ENCODE measurements at places on chromosomes 3 and 15.

GRCh38 chr15:27623560-27624305 lies 475.4 kb downstream of the OCA2 start:
- DNase-seq: no peak

DNA sequence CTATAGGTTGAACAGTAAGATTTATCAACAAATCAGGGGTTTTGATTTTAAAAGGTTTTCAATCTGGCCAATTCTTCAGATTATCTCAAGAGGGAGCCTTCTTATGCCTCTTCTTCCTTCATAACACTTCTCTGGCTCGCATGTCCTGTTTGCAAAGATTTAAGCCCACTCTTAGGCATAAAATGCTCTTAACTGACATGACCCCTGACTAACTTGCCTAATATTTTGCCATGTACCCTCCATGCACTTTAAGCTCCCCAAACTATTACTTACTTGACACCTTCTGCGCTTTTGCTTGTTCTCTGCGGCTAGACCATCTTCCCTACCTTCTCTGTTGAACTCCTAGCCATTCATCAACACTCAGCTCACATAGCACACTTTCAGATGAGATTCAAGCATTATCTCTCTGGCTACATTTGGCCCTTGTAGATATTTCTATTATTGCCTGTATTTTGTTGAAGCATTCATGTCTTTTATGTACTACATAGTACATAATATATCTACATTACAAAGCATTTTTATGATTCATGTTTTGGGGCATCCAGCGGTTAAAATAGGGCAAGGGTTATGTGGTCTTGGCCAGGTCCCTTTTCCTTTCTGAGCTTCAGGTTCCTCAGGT lies 1.0 kb upstream of the ARIH1 start:
- DNase-seq: no peak

DNA sequence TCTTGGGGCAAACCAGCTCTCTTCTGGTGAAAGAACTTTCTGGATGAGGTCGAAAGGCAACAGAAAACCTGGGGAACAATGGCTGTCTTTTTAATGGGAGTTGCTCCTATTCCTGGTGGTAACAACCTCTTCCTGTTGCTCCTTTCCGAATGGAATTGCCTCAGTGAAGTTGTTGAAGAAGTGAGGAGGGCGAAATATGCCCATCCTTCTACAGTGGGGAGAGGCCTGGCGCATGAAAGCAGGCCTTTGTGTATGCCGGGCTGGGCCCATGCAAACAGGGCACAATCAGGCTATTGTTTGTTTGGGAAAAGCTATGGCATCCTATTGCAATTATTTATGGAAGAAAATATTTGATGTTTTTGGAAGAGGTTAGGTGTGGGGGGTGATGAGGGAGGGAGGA lies 166.9 kb downstream of the IGF1R start:
- DNase-seq: no peak

GRCh38 chr3:14885307-14885706 lies 62.1 kb upstream of the NR2C2 start:
- no peak for DNase-seq

DNA sequence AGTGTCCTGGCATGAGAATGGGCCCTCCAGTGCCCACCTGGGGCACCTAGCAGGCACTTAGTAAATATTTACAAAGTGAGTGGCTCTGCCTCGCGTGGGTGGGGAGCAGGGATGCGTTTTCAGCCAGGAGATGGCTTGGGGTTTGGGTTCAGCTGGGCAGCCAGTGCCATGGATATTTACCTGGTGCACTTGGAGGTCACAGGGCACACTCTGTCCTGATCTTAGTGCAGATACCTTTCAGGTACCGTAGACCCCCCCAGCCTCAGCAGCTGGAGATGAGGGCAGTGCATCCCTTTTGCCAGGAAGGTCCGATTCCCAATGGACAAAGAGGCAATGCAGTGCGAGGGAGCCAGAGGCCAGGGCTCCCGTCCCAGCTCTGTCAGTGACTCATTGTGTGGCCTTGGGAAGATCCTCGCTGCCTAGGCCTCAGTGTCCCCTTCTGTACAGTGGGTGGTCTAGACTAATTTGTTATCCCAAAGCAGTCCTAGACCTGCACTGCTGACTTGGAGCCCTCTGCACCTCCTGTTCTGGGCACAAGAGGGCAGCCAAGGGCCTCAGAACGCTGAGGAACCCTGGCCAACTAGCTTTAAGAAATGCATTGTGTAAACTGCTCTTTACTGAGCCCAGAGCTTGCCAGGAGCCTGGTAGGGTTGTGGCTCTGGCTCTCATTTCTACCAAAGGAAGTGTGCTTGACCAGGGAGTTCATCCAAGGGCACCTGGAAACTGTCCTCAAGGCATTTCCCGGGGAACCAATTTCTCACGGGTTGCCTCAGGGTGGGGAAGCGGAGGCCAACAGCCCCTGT lies 16.0 kb downstream of the HDAC11 start:
- peak; percentile 73 for DNase-seq

DNA sequence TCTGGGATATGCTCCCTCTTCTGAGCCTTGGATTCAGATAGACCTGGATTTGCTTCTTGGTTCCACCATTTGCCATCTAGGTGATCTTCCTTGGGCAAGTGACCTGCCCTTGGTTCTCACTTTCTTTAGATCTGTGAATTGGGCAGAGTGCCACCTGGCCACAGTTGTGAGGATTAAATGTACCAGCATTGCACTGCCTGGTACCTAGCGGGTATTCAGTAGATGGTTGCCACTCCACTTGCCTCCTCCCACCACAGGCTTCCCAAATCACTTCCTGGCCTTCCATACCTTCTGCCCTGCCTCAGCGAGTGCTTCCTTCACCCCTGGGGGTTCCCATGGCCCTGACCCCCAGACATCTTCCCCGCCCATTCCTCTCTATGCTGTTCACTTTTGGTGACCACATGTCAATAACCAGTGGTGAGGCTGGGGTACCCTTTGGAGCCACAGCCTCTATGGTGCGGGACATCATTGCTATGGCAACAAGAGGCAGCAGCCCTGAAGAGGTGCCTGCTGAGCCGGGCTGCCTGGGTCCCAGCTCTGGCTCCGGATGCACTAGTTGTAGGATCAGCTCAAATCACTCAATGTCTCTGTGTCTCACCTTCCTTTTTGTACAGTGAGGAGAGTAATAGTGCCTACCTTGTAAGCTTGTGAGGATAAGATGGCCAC lies 40.5 kb downstream of the CMTM7 start:
- no peak for DNase-seq

- no peak for DNase-seq
Measured at GRCh38 chr3:50226888-50227389, 9.1 kb upstream of the GNAI2 start.
